Large intestine (tissue), 12 donors: ENCODE measurements at places on chromosomes 16 and 17. TPM values are rescaled to one million over a fixed set of nuclear protein-coding genes. Genes with fewer than 3 reads are reported as not detected.
A peak's percentile ranks its signal among the peaks of the same experiment; 100 is the strongest.

The DBNDD1 gene
- 9.5 TPM for polyA plus RNA-seq

The PPM1D gene
- 11.9 TPM for polyA plus RNA-seq

The CD300E gene
- polyA plus RNA-seq = 0.12 TPM

The CACNG3 gene
- 0.01 TPM for polyA plus RNA-seq

The GNG13 gene
- 0.81 TPM for polyA plus RNA-seq

GRCh38 chr16:59469266-59469665 is 735.1 kb upstream of the GOT2 start:
- DNase-seq = no peak

DNA sequence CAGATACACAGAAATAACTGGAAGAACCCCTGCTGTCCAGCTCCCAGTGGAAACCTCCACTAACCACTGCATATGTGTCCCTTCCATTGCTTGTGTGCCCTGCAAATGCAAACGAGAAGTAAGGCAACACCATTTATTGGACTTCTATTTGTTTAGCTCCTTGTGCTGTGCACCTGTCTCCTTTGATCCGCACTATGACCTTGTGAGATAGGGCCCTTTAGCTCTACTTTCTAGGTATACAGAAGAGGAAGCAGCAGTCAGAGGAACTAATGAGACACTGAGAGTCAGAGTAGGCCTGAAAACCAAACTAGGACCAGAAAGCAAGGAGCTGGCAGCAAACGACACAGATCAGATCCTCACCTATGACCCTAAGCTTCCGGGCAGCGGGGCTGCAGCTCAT is 22.4 kb downstream of the SOX9 start:
- no peak for DNase-seq

DNA sequence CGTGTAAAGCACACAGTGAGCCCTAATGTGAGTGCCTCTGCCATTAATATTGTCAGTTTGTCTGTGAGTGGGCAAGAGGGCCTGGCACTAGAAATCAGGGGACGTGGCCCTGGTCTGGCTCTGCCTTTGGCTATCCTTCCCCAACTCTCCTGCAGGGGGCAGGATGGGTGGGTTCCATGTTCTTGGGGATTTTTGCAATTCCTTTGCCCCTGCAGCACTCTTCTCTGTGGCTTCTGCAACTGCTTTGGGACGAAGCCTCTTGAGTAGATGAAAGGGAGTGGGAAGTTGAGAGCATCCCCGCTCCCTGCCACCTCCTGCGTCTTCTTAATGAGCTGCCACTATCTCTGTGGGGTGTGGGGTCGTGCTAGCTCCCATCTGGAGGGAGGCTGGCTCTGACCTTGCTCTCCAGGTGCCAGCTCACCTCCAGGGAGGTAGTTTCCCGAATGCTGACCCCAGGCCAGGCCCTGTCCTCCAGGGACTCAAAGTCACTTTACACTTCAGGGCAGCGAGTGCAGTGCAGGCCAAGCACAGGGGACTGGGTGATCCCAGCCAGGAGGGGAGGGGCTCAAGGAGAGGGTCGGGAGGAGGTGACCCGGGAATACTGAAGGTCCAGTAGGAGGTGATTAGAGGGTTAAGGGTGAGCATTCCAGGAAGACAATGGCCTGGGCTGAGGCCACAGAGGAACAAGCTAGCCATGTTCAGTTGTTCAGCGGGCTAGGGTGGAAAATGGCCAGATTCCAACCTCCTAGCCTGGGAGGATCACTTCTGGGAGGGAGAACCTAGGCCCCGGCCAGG is 121.0 kb upstream of the NLRP1 start:
- DNase-seq = no peak

- DNase-seq = no peak
These were observed 122.1 kb downstream of the SNX29 start for GRCh38 chr16:12098429-12099310.

DNA sequence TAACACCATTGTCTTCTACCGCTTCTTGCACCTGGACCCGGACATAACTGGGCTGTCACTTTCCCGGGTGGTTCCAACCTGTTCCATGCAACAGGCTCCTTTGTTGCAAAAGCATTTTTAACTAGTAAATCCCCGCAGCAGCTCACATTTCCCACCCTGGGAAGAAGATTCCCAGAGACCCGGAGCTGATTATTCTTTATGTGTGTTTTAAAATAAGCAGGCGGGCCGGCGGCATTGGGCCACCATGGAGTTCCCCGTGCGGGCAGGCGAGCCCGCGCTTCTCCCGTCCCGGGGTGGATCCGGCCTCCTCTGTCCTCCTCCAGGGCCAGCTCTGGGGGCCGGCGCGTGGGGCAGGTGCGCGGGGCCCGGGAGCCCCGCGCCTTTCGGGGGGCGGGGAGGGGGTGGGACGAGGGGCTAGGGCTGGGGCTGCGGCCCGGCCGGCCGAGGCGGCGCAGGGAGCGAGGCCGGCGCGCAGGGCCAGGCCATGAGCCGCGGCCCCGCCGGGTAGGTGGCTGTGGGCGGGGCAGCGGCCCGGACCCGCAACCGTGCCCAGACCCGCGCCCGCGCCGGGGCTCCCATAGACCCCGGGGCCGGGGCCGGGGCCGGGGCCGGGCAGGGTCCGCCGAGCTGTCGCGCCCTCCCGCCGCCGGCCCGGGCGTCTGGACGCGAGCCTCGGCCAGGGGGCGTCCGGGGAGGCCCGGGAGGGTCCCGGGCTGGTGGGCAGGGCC is 1.7 kb downstream of the CRAMP1 start:
- DNase-seq = no peak

DNA sequence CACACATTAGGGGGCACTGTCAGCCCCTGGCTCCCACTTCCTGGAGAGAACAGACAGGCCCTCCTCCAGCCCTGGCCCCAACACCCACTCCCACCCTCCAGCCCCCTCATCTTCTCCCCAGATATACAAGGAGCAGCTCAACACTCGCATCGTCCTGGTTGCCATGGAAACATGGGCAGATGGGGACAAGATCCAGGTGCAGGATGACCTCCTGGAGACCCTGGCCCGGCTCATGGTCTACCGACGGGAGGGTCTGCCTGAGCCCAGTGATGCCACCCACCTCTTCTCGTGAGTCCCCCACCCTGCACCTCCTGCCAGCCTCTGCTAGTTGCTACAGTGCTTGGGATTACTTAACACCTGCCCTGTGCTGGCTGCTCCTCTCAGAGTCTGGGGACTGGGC is 14.4 kb downstream of the ADAM11 start:
- no peak for DNase-seq

DNA sequence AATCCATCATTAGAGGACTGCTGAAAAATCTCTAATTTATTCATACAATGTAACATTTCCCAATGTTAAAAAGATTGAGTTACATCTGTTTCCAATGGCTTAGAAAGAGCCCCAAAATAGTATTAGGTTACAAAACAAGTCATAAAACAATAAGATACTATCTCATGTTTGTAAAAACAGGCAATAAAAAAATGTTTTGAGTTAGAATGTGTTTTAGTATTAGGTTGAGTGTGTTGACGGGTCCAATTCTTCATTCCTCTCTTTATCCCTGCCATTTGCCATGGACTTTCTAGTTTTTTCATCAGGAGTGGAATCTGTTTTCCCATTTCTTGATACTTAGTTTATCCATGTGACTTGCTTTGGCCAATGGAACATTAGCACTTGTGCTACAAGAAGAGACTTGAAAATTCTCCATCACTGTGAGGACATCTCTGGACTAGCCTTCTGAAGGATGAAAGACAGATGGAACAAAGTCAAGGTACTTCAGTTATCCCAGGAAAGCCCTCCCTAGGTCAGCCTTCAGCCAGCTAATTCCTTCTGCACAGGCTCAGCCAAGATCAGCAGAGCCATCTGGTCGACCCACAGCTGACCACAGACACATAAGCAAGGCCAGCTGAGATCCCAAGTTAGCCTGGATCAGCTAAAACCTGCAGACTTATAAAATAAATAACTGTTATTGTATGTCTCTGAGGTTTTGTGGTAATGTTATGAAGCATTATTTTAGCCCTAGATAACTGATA is 83.3 kb downstream of the HS3ST3A1 start:
- DNase-seq = no peak

- no peak for DNase-seq
These were observed 103.2 kb upstream of the SMURF2 start for GRCh38 chr17:64765191-64765889.

DNA sequence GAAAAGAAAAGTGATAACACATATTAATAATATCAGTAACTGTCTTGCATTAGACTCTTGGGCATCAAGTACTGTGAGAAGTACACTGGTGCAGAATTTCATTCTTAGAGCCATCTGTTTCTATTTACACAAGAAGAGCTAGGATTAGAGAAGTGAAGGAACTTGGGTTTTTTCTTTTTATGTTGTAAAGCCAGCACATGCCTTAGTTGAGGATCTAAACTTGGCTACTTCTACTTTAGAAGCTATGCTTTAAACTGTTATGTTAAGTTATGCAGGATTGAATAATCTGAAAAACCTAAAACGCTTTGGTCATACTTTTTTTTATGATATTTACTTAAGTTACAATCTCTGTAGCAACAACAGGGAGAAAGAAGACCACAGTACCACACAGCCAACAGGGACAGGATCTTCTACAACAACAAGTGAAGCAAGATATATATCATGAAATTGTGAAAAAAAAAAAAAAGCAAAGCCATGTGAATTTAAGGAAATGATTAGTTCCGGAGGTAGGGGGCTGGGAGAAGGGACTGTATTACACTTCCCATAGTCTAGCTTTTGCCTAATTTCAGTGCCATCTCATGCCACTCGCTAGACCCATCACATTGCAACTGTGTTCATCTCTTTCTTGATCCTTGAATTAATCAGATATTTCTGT is 305.1 kb upstream of the GOT2 start:
- no peak for DNase-seq

- peak; percentile 91 for DNase-seq
These were observed at the start of gene MLYCD for GRCh38 chr16:83898463-83899271. MLYCD (plus strand) TSS chr16:83899115; CDS start chr16:83899145, 30 bp downstream.

DNA sequence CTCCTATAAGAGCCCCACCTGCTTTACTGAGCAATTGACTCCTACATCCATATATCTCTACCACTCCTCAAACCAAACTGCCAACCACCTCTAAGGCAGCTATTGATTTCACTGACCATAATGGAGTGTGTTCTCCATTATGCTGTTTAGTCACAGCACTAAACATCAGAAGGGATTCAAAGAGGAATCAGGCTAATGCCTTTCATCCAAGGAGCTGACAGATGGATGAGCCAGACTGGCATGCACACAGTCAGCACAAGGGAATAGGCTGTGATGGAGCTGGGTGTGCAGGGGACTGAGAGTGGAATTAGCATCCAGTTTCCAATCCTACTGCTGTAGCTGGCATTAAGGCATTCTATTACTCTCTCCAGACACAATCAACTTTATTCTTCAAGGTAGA is 88.7 kb upstream of the CCL2 start:
- DNase-seq = no peak

GRCh38 chr17:4409659-4410058 is 24.1 kb upstream of the SPNS3 start:
- no peak for DNase-seq
